ENCODE measurements at places on chromosomes 13 and 19. TPM values are rescaled to one million over a fixed set of nuclear protein-coding genes. Genes with fewer than 3 reads are reported as not detected.
A peak's percentile ranks its signal among the peaks of the same experiment; 100 is the strongest.

DNA sequence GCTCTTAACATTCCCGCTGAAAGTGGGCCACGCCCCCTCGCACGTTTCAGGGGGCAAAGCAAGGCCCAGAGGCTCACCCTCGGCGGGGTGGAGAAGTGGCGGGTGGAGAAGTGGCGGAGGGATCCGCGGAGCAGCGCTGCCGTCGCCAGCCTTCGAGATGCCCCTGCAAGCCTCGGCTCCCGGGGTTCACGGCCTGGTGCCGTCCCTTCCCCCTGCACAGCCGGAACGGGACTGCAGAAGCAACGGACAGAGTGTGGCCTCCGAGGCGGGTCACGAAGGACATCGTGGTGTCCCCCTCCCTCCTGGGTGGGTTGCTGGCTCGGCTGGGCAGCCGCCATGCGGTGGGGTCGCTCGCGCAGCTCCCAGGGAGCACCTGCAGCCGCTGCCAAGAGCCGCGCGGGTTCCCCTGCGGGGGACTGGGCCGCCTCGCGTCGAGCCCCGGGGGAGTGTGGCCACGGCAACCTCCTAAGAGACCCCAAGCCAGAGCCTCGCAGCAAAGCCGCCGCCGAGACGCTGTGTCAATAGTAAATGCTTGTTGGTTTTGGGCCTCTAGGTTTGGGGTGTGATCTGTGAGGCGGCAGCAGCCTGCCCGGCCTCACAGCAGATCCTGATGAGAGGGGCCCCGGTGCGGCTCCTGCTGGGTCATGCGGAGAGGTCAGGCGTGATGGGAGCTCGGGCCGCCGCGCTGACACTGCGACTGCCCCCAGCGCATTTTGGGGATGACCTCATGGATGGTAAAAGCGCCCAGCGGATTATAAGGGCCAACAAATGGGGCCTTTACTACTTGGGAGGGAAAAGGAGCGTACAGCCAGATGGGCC lies 5.5 kb downstream of the TPGS1 start:
- no peak overlapping the region for H3K27ac ChIP-seq
- no peaks in the 10 kb centered on the region for H3K27me3 ChIP-seq
- H3K4me3 ChIP-seq = no peak overlapping the region
- H3K36me3 ChIP-seq = no peaks in the 10 kb centered on the region
- H3K4me1 ChIP-seq = peaks cover 47% of the 10 kb centered on the region
- DNase-seq = no peak

DNA sequence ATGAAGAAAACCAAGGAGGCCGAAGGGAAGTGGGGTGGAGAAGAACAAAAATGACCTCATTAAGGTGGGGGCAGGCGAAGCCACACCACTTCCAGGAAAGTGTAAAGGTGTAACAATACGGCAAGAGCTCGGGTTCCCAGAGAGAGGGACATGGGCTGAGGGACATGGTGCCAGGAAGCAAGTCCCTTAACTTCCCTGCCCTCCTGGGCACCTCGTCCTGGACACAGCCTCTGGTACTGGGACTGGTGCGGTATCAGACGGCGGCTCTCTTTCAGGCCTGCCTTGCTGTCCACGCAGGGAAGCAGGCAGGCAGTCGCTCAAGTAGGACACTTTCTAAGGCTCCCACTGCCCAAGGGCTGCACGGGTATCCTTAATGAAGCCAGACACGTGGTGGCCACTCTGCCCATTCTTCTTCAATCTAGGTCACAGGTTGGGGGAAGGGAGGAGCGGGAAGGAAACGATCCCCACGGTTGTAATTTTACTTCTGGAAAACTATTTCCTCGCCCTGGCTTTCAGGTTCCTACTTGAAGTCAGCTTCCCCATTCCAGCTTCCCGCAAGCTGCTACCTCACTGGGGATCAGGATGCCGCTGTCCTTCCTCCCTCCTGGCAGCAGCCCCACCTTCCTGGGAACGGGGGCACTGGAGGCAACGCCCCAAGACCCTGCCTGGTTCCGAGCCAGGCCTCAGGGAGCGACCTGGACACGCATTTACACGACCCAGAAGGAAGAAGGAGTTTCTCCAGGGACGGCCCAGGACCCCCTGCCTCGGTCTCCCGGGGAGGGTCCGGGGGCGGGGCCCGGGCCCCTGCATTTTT lies 1.2 kb downstream of the AP3D1 start:
- peak overlapping the region; percentile 88 for H3K27ac ChIP-seq
- no peak for DNase-seq
- H3K27me3 ChIP-seq = no peaks in the 10 kb centered on the region
- H3K36me3 ChIP-seq = peaks cover 1% of the 10 kb centered on the region

The MBD3L4 gene
- not detected for total RNA-seq

GRCh38 chr13:83503424-83503823 lies 378.9 kb downstream of the SLITRK1 start:
- no peaks in the 10 kb centered on the region for H3K36me3 ChIP-seq
- DNase-seq = no peak
- no peaks in the 10 kb centered on the region for H3K4me1 ChIP-seq

DNA sequence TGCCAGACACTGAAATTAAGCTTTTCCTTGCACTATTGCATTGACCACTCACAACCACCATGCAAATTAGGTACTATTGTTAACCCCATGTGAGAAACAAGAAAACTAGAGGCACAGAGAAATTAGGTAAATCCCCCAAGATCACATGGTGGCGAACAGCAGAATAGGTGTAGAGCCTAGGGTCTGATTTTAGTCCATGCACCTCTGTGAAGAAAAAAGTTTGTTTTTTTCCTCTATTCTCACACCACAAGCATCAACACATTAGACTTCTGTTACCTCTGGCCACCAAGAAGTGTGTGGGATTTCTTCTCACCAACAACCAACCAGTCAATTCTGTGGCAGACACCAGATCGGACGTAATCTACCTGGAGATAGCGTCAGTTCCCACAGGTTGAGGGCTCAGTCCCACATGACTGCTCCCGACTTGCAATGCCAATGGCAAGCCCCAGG lies 391.9 kb downstream of the COG6 start:
- H3K27ac ChIP-seq = no peak overlapping the region
- DNase-seq = no peak
- H3K4me1 ChIP-seq = peaks cover 6% of the 10 kb centered on the region
- H3K4me3 ChIP-seq = no peak overlapping the region

DNA sequence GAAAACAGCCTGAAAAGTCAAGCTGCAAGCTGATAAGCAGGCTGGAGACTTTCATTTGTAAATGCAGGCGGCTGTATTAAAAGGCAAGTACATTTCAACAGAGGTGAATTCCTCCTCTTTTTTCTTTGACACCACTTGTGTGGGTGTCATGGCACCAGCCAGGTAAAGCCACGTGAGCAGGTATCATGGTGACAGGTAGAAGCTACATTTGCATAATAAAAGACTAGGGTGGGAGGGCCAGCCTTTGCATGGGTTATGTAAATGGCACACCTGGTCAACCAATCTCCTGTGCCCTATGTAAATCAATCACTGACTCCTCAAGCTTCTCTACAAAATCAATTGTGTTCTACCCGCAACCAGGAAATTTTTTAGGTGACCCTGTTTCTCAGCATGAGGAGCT lies 68.2 kb downstream of the ZNF100 start:
- no peak for DNase-seq
- no peaks in the 10 kb centered on the region for H3K27me3 ChIP-seq
- no peaks in the 10 kb centered on the region for H3K4me1 ChIP-seq
- H3K36me3 ChIP-seq = no peaks in the 10 kb centered on the region
- no peak overlapping the region for H3K27ac ChIP-seq

- H3K27me3 ChIP-seq = no peaks in the 10 kb centered on the region
- H3K36me3 ChIP-seq = no peaks in the 10 kb centered on the region
- no peaks in the 10 kb centered on the region for H3K4me1 ChIP-seq
- no peak overlapping the region for H3K4me3 ChIP-seq
These were observed 40.6 kb upstream of the LATS2 start for GRCh38 chr13:21101865-21102576.

DNA sequence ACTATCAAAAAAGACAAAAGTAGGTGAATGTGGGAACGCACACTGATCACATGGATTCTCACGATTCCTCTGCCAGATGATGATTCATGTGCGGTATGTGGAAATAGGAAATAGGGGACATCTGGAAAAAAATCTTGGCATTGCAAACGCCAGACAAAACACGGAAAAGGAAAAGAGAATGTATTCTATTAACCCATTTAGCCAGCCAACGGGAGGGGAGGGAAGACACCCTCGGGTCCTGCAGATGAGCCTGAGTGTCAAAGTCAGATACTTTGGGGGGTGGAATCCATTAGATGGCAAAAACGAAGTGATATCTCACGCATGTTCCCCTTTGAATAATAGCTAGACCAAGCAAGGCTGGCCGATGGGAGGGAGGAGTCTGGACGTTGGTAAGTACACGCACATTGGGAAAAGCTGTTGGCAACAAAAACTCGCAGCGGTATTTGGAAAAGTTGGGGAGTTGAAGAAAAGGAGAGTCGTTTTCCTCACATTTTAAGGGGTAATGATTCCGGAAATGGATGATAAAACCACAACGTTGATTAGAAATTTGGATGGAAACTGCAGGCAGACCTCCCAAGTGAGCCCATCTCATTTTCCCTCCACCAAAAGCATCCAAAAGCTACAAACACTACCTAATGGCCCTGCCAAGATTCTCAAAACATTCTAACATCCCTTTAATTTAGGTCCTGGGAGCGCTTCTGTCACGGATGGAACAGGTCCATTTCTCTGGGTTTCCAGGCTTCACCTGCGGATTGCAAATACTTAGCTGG lies 73.6 kb downstream of the COL4A1 start:
- no peak for DNase-seq
- no peaks in the 10 kb centered on the region for H3K4me1 ChIP-seq
- no peaks in the 10 kb centered on the region for H3K36me3 ChIP-seq
- H3K4me3 ChIP-seq = no peak overlapping the region
- H3K27me3 ChIP-seq = peaks cover 52% of the 10 kb centered on the region
- H3K27ac ChIP-seq = no peak overlapping the region

DNA sequence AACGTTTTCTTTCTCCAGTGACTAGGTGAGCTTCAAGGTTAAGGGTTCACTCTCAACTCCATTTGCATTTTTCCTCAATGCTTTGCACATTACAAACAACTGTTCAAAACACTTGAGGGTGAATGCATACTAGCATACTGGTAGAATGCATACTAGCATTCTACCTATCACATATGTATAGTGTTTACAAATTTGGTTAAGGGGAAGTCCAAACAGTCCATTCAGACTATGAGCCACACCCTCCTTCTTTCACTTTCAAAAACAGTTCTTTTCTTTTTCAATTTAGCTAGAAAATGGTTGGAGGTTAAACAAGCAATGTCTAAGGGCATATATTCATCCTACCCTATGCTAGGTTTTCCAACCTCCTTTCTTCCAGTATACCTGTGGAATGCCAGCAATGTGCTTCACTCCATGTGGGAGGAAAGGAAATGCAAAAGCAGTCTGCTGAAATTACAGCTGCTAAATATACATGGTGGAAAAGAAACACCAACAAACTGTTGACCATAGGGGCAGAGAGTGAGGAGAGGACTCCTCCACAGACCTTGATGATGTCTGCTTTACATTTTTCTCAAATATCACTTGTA lies 102.6 kb downstream of the DOCK9 start:
- peaks cover 41% of the 10 kb centered on the region for H3K36me3 ChIP-seq
- peak overlapping the region; percentile 52 for H3K4me3 ChIP-seq
- DNase-seq = no peak
- peaks cover 50% of the 10 kb centered on the region for H3K4me1 ChIP-seq

DNA sequence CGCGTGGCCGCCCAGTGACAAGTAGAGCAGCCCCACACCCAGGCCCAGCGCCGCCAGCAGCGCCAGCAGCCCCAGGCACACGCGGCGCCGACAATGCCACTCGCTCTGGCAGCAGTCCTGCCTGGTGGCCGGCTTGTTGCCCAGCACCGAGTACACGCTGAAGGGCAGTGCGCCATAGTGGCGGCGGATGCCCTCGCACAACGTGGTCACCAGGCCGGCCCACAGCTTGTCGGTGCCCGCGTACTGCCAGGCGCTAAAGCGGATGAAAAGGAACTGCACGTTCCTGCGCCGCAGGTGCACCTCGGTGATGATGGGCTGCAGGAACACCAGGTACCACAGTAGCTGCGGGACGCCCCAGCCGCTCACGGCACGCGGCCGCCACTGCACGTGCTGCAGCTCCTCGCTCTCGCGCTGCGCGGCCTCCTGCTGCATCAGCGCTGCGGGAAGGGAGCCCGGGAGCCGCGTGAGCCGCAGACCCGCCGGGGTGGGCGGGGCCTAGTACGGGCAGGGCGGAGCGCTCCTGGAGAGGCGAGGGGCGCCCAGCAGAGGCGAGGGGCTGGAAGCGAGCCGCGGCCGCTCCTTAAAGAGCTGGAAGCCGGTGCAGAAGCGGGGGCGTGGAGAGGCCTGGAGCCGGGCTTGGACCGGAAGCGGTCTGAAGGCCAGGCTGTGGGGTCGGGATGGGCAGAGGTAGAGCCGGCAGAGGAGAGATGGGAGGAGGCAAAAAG lies 7.3 kb downstream of the NKPD1 start:
- H3K36me3 ChIP-seq = peaks cover 3% of the 10 kb centered on the region
- H3K27me3 ChIP-seq = peaks cover 14% of the 10 kb centered on the region

- H3K36me3 ChIP-seq = no peaks in the 10 kb centered on the region
- H3K27ac ChIP-seq = no peak overlapping the region
- H3K4me3 ChIP-seq = no peak overlapping the region
- H3K4me1 ChIP-seq = no peaks in the 10 kb centered on the region
These were observed 193.3 kb downstream of the USP12 start for GRCh38 chr13:26978081-26978860.

GRCh38 chr19:1618157-1619093 lies 13.2 kb upstream of the UQCR11 start:
- H3K4me3 ChIP-seq = no peak overlapping the region
- H3K4me1 ChIP-seq = peaks cover 26% of the 10 kb centered on the region
- peak; percentile 22 for DNase-seq
- H3K36me3 ChIP-seq = no peaks in the 10 kb centered on the region
- H3K27me3 ChIP-seq = no peaks in the 10 kb centered on the region

- no peak overlapping the region for H3K27ac ChIP-seq
- no peak for DNase-seq
- H3K4me1 ChIP-seq = no peaks in the 10 kb centered on the region
- H3K36me3 ChIP-seq = no peaks in the 10 kb centered on the region
- no peaks in the 10 kb centered on the region for H3K27me3 ChIP-seq
These were observed 7.2 kb upstream of the RELB start for GRCh38 chr19:44993926-44994537.

The TEX29 gene
- total RNA-seq = 1.5 TPM

DNA sequence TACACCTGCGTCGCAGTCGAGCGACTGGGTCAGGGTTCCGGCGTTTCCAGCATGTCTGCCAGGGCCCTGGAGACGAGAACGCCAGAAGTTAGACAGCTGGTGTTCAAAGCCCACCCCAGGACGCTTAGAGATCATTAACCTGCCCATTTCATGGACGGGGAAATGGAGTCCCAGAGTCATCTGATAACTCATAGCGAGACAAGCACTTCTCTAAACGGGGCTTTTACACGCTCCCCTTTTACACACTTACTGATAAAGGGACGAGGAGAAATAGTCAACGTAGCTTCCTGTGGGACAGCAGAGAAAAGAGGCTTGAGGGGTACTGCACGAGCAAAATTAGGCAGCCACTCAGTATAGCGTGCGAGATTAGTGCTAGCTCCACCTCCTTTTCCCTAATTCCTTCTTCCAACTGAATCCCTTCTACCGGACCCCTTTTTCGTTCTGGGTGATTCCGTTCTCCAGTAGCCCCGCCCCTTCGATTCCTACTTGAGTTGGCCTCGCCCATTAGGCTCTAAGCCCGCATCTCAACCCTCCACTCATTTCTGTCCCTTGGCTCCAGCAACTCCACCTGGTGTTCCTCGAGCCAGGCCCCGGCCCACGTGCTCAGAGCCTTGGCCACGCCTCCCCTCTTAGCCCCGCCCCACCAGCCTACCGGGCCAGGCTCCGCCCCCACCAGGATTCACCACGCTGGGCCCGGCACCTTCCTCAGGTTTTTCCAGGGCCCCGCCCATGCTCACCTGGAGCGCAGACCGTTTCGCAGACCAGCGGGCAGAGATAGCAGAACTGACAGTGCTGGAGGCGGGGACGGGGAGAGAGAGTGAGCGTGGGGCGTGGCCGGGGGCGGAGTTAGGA lies 3.7 kb downstream of the HRC start:
- peak; percentile 49 for DNase-seq
- peak overlapping the region; percentile 90 for H3K4me3 ChIP-seq
- H3K4me1 ChIP-seq = peaks cover 32% of the 10 kb centered on the region
- H3K36me3 ChIP-seq = peaks cover 2% of the 10 kb centered on the region

The LHB gene
- total RNA-seq = not detected

Data from activated T-cell treated with anti-CD3 and anti-CD28 coated beads, Interleukin-2, amount 50 U/mL, for 72 hours (primary cell).